ENCODE measurements at places on chromosomes 2 and 18. TPM values are rescaled to one million over a fixed set of nuclear protein-coding genes. Genes with fewer than 3 reads are reported as not detected.
A peak's percentile ranks its signal among the peaks of the same experiment; 100 is the strongest.

FHOD3 gene
- total RNA-seq = 1.5 TPM

- no peak for DNase-seq
Measured at GRCh38 chr2:122174061-122174460, 418.6 kb downstream of the TSN start.

PLEK gene
- not detected for total RNA-seq

- DNase-seq = peak; percentile 98
Measured at GRCh38 chr2:64873472-64873924, 115.7 kb upstream of the SLC1A4 start.

DNA sequence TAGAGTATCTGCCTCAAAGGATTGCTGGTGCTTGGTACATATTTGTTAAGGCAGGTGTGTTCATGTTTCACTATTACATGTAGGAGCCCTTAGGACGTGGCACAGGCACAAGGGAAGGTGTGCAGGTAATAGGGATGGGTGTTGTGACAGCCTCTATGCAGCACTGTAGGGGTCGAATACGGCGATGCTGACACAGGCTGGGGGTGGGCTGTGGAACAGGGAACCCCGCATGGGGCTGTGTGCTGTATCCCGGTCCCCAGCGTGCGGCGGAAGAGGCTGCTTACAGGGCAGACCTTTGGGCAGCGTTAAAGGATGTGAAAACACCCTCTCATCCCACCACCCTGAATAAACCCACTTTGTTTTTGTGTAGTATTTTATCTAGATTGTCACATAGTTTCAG is 21.5 kb downstream of the B3GNT2 start:
- DNase-seq = peak; percentile 22

GRCh38 chr2:100623930-100624329 is 61.1 kb downstream of the PDCL3 start:
- DNase-seq = peak; percentile 12

- no peak for DNase-seq
Measured at GRCh38 chr2:237577458-237577857, 11.1 kb downstream of the PRLH start.

ACOXL gene
- 9.3 TPM for total RNA-seq

DNA sequence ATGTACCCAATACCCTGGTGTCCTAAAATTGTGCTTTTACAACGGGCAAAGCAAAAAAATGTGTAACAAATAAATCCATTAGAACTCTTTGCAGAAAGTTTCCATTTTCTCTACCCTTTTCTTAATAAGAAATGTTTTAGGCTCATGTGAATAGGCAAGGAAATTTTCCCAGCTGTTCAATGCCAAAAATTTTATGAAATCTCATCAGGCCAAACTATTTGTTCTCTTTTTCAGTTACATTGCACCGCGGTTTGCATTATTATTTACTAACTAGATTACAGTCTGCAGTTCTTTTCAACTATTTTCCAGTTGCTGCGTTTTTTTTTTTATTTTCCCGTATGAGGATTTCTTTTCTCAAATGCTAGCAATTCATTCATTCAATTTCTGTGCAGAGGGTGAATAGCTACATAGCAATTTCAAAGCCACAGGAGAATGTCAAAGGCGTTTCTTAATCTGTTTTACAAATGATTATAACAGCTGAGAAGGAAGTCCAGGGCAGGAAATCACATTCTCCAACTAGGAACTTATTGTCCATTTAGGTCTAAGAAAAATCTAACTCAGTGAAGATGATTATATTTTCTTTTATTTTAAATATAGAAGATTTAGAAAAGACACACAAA is 367.5 kb upstream of the MMADHC start:
- DNase-seq = no peak

DHX57 gene
- total RNA-seq = 38.2 TPM

- DNase-seq = no peak
Measured at GRCh38 chr2:151845884-151846283, 17.7 kb upstream of the ARL5A start.

SKOR2 gene
- 0.18 TPM for total RNA-seq

DNA sequence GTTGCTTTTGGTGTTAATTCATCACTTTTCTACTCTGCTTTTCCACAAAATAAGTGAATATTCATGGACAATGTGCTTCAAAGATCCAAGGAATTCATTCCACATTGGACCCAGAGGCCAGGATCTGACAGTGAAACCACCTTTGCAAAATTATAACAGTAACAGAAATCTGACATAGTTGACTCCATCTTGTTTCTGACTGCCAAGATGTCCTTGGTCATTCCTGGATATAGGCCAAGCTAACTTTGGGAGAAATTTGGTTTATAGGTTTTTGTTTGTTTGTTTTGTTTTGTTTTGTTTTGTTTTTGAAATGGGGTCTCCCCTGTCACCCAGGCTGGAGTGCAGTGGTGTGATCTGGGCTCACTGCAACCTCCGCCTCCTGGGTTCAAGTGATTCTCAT is 10.3 kb downstream of the MPPE1 start:
- no peak for DNase-seq

DNA sequence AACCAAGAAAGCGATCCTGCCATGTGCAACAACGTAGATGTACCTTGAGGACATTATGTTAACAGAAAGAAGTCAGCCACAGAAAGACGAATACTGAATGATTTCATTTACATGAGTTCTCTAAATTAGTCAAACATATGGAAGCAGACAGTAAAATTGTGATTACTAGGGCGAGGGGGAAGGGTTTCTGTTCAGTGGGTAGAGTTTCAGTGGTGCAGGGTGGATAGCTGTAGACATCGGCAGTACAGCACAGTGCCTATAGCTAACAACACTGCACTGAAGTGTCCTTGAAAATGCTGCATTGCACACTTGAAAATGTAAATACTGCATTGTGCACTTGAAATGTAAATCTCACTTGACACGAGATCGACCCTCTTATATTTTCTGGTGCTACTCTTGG is 275.3 kb downstream of the GALR1 start:
- no peak for DNase-seq

DNA sequence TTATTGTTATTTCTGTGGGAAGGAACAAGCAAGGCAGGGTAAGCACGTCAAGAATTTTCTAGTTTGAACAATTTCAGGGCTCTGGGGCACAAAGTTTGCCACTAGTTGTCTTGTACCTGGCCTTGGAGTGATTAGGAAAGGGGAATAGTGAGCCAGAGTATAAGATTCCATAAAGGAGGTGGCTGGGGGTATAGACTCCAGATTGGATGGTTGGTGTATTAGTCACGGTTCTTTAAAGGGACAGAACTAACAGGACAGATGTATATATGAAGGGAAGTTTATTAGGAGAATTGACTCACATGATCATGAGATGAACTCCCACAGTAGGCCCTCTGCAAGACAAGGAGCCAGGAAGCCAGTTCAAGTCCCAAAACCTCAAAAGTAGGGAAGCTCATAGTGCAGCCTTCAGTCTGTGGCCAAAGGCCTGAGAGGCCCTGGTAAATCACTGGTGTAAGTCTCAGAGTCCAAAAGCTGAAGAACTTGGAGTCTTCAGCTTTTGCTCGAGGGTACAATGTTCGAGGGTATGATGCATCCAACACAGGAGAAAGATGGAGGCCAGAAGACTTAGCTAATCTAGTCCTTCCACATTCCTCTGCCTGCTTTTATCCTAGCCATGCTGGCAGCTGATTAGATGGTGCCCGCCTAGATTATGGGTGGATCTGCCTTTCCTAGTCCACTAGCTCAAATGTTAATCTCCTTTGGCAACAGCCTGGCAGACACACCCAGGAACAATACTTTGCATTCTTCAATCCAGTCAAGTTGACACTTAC is 31.5 kb upstream of the PTPRM start:
- DNase-seq = no peak

DNA sequence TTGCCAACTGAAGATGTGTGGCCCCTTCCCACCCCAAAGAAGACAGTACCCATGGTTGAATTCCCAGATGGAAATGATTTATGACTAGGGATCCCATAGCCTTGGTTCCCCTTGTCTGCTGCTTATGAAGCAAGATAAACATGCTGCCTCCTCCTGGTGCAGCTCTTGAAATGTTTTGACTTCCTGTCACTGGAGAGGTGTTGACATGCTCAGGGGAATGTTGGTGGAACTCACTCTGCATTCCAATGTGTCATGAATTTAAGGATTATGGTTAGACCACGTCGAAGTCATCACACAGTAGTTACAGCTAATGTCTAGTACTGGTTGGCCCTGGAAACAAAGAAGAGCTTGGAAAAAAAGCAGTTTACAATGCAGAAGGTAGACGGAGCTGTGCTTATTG is 69.0 kb upstream of the FAM110C start:
- peak; percentile 73 for DNase-seq

CROCC2 gene
- not detected for total RNA-seq

GRCh38 chr2:60066096-60066839 is 487.2 kb downstream of the BCL11A start:
- no peak for DNase-seq

- no peak for DNase-seq
Measured at GRCh38 chr2:74556159-74556558, 1.6 kb downstream of the DOK1 start.

TFCP2L1 gene
- 4.3 TPM for total RNA-seq

CTAGE1 gene
- total RNA-seq = not detected

DNA sequence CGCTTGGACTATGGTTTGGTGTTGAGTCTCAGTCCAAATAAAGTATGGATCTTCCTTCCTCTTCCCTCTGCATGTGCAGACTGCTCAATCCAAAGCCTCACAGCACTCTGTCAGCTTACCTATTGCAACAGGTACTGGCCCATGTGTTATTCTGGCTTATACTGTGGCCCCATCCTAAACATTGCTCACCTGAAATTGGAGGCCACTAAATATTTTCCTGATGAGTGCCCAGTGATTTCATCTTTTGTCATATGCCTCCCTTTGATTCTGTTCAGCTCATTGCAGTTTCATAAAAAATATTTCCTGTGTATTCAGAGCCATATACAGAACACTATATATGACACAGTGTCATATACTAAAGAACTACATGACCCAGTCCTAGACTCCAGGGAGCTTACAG is 86.3 kb upstream of the FAM136A start:
- no peak for DNase-seq

GRCh38 chr2:124131276-124131675 is 106.2 kb downstream of the CNTNAP5 start:
- DNase-seq = no peak
